ENCODE measurements at places on chromosomes 16 and 17.

DNA sequence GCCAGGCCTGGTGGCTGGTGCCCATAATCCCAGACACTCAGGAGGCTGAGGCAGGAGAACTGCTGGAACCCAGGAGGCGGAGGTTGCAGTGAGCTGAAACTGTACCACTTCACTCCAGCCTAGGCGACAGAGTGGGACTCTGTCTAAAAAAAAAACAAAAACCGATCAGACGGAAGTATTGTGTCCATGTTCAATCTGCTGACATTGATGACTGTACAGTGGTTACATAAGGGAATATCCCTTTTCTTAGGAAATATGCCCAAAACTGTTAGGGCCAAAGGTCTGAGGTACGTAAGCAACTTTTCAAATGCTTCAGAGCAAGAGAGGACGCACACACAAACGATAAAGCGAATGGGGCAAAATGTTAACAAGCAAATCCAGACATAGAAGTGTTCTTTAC, 69.8 kb upstream of the DNAH17 start:
- DNase-seq = no peak

GRCh38 chr16:29192329-29193247, 207.7 kb downstream of the LAT start:
- DNase-seq = no peak

- DNase-seq = no peak
Measured at GRCh38 chr17:1120596-1121441, 59.0 kb downstream of the ABR start.

DNA sequence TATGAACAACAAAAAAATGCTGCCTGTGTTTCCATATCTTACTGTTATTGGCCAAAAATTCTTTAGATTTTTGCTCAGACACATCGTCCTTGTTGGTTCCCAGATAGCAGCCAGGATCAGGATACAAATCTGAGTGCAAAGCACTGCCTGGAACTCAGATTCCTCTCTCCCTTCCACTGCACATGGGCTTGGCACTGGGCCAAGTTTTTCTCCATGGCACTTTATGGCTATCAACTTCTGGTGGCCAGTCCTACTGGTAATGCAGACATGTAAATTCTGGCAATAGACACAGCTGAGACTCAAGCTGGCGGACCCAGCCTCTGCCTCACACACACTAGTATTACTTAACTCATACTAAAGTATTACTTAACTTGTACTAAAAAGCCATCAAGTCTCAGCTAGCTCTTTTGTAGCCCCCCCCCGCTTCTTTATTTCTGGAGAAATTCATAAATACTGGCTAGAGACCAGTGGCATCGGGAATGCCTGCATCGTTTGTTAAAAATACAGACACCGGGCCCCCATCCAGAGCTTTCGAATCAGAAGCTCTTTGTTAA, 181.2 kb upstream of the COX10 start:
- DNase-seq = no peak

DNA sequence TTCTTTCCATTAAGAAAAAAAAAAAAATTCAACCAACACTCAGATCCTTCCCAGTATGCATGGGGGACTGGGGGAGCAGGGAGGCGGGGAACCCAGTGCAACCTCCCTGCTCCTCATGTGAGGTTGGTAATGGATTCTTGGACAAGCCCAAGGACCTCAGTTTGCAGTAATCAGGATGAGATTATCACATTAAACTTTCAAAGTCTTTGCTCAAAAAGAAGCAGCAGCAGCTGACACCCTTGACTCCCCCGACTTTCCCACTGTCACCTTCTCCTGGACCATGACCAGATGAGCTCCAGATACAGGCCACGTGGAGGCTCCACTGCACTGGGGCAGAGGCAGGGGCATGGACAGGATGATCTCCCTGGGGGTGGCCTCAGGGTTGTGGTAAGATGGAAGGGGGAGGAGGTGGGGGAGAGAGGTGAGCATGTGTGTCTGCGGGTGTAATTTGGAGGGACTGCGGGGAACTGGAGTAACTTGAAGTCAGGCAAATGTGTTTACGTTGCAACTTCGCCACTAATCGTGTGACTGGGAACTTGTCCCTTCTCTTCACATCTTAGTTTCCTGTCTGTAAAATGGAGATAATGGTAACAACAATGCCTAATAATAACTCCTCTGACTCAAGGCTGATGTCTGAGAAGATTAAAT, 19.8 kb downstream of the ZNF385C start:
- DNase-seq = no peak

Measured in head of caudate nucleus (tissue), 42 donors.